ENCODE measurements at places on chromosomes 2 and 18.
A peak's percentile ranks its signal among the peaks of the same experiment; 100 is the strongest.

GRCh38 chr18:46320928-46321711, 216.9 kb downstream of the HAUS1 start:
- DNase-seq: no peak

DNA sequence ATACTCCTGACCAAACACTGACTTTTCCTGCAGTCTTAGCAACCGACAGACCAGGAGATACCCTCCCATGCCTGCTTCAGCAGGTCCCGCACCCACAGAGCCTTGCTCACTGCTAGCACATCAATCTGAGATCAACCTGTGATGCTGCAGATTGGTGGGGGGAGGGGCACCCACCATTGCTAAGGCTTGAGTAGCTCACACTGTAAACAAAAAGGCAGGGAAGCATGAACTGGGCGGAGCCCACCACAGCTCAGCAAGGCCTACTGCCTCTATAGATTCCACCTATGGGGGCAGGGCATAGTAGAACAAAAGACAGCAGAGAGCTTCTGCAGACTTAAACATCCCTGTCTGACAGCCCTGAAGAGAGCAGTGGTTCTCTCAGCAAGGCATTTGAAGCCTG, 109.7 kb downstream of the SP100 start:
- no peak for DNase-seq

- no peak for DNase-seq
Measured at GRCh38 chr2:31483246-31483645, 68.7 kb upstream of the XDH start.

- DNase-seq: no peak
Measured at GRCh38 chr18:55189972-55190371, 230.7 kb upstream of the CCDC68 start.

DNA sequence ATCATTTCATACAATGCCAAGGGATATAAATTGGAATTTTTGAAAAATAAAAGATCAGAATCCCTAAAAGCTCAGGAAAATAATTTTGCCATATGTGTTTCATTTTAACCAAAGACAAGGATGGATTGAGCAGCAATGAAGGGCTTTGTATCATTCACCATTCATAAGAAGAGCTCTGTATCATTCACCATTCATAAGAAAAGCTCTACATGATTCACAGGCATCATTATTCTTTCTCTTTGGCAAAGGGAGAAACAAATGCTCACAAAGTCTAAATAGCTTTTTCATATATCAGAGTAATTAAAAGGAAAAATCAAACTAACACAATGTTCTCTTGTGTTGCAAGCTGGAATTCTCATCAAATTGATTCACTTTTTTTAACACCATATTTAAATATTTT, 169.1 kb upstream of the MC4R start:
- no peak for DNase-seq

- no peak for DNase-seq
Measured at GRCh38 chr2:88656690-88657089, 29.4 kb upstream of the EIF2AK3 start.

- DNase-seq: no peak
Measured at GRCh38 chr2:213065583-213066442, 85.6 kb downstream of the IKZF2 start.

DNA sequence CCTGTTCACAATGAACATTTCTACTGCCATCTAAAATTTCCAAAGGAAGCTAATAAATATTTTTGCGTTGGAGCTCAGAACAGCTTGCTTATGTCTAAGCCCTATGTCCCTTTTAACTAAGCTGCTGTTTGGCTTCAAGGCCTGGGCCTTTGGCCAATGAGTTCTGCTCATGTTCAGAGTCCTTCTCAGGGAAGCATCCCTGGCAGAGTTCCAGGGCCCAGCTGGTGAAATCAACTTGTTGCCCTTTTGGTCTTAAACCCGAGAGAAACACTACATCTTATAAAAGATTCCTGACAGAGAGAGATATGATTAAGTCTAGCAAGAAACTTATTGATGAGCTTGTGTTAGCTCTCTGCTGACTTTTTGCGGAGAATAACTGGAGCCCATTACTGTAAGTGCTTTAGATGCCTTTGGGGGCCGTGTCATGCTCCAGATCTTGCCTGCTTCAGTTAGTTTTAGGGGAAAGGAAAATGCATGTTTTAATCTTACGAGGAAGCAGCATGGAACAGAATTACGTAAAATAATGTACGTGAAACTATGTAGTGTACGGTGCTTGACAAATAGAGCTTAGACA, 102.5 kb upstream of the NOSTRIN start:
- no peak for DNase-seq

- DNase-seq: no peak
Measured at GRCh38 chr2:134360745-134361487, 107.0 kb downstream of the MGAT5 start.

GRCh38 chr18:51275712-51276476, 78.4 kb upstream of the MEX3C start:
- no peak for DNase-seq

- no peak for DNase-seq
Measured at GRCh38 chr18:57352271-57352701, at the start of gene ST8SIA3. Gene ST8SIA3 (plus strand): TSS chr18:57352557. CDS start chr18:57352847, 290 bp downstream.

DNA sequence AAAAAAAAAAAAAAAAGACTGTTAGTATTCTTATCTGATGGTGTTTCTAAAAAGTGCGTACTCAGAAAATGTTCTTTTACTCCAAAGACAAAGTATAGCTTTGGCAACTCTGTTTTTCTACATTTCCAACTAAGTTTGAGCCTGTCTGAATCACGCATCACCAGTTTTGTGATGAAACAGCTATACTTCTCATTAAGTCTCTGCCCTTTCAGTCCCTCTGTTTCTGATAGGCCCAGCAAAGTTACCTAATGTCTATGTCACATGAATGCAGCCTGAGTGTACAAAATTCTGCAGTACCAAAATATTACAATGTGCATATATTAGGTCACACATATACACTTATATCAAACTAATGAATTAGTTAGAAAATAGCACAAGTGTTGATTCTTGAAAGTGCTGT, 22.4 kb downstream of the TWSG1 start:
- DNase-seq: no peak

GRCh38 chr2:19350678-19351401, 7.6 kb downstream of the OSR1 start:
- no peak for DNase-seq

DNA sequence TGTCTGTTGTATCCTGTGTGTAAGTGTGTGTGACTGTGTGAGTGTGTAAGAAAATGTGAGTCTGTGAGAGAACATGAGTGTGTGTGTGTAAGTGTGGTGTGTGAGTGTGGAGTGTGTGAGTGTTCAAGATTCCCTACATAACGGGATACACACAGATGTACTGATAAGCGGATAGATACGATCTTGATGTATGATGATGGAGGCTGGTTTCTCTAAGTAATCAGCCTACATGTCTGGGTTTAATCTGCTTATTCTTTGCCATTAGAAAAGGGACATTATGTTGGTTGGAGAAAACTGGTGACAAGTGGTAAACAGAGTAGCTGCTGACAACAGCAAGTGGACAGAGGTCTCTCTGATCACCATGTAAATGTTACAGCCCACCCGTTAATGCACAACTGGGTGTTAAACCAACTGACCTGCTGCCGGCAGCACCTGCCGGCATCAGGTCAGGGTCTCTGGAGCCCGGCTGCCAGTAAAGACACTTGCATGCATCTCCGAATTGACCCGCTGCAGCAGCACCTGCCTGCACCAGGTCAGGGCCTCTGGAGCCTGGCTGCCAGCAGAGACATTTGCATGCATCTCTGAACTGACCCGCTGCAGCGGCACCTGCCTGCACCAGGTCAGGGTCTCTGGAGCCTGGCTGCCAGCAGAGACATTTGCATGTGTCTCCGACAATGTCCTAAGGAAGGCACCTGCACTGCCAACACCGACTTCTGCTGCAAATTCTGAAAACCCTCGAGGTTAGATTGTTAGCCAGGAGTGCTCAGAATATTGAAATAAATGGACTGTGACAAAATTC, 87.5 kb downstream of the MBP start:
- no peak for DNase-seq

DNA sequence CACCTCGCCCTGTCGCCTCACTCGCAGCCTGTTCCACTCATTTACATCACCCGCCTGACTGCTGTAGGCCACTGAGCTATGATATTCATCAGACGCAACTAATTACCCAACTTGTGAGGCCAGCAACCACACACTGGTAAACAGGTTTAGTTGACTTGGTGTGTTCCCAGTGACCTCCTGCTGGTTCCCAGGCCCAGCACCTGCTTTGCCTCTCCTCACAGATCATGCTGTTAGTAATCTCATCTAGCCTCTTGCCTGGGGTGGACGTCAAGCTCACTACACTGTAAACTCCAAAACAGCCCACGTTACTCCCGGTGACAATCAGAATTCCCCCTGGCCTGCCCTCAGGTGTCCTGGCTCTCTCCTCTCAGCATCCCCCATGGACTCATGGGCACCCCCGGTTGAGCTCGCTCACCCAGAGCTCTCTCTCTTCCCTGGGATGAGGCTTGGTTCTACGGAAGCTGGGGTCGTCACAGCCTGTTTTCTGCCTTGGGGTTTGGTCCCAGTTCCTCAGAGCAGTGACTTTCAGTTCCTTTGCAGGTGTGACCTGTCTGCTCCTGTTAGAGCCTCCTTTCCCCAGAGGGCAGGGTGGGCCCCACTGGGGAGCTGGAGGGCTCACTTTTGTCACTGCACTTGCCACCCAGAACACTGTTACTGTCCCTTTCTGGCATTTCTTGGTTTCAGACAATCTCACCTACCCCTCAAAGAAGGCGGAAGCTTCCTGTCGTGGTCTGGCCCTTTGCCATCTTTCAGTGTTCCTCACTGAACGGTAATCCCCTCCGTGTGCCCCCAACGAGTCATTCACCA, 40.3 kb downstream of the INPP5D start:
- peak; percentile 49 for DNase-seq

DNA sequence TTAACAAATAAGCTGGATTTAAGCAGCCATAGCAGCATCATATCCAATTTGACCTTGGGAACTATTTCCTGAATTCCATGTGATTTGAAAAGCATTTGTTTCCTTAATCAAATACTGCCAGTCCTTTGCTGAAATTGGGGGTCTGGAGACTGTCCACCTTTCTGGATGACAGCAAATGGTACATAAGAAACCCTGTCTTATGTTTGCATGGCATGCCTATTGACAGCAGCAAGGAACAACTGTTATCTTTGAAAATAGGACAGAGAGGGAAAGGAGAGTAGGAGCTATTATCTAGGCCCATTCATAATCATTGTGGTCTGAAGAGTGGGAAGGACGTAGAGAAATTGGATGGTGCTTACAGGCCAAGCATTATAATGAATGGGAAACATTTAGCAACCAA, 129.2 kb upstream of the CTNNA2 start:
- no peak for DNase-seq

DNA sequence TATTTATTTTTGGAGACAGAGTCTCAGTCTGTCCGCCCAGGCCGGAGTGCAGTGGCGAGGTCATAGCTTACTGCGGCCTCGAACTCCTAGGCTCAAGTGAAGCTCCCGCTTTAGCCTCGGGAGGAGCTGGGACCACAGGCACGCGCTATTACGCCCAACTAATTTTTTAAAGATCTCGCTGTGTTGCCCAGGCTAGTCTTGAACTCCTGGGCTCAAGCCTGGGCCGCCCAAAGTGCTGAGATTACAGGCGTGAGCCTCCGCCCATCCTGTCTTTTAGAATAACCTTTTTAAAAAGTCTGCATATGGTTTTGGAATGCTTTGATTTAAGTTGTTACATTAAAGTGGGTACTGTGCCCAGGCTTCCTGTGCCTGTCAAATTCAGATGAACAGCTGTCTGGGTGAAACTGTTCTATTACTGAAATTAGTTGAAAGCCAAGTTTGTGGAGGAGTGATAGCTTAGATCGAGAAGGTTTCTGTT, 944 bp downstream of the RAB3GAP1 start:
- DNase-seq: no peak

- no peak for DNase-seq
Measured at GRCh38 chr2:10242998-10243925, 59.4 kb upstream of the HPCAL1 start.
